ENCODE measurements at places on chromosomes 5 and 9. TPM values are rescaled to one million over a fixed set of nuclear protein-coding genes. Genes with fewer than 3 reads are reported as not detected.

ADGRD2 gene
- not detected for total RNA-seq

FOXD4L6 gene
- not detected for total RNA-seq

TAF11L10 gene
- not detected for total RNA-seq

PFN3 gene
- not detected for total RNA-seq

CDK5RAP2 gene
- 107 TPM for total RNA-seq

INSYN2B gene
- not detected for total RNA-seq

CAVIN4 gene
- 0.16 TPM for total RNA-seq

MYOZ3 gene
- total RNA-seq = not detected

- H3K4me1 ChIP-seq = peaks cover 15% of the 10 kb centered on the region
- no peaks in the 10 kb centered on the region for H3K36me3 ChIP-seq
- peak overlapping the region; percentile 40 for H3K27ac ChIP-seq
- peak overlapping the region; percentile 58 for H3K4me3 ChIP-seq
Measured at GRCh38 chr5:181053488-181054121, 13.5 kb downstream of the BTNL9 start.

DNA sequence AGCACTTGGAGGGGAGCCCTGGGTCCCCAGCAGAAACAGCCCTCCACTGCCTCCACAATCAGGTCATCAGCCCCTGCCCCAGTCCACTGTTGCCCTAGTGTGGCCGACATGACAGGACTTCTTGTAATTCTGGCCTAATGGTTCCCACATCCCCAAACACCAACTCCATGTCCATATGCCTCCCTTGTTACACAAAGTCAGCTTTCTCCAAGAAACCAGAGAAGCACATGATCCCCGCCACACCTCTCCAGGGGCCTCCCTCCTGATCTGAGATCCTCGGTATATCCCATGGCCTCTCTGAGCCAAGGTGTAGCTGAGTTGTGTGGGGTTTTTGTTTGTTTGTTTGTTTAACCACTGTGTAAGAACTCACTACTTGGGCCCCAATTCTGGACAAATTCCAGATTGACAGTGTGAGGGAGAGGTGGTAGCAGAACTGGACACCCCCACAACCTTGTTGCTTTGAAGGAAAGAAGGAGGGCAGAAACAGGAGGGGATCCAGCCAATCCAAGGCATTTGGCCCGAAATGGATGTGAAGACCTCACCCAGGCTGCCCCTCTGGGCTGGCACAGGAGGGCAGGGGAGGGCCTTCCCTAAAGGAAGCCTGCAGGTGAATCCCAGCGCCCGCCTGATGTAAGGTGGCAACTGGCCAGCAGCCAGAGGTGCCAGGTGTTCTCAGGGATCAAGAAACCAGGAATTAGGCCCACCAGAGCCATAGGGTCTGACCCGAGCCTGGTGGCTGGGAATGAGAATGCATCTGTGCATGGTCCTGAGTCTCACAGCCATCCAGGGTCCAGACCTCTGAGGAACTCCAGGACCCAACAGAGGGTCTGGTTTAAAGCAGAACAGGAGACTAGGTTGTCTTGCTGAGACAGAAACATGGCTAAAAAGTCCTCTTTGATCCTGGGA is 13.4 kb downstream of the IRF1 start:
- no peaks in the 10 kb centered on the region for H3K27me3 ChIP-seq
- H3K4me1 ChIP-seq = peaks cover 85% of the 10 kb centered on the region
- H3K4me3 ChIP-seq = no peak overlapping the region
- peak overlapping the region; percentile 80 for H3K27ac ChIP-seq
- H3K36me3 ChIP-seq = peaks cover 41% of the 10 kb centered on the region
- no peak for DNase-seq

GRCh38 chr5:138054847-138055558 is 22.1 kb upstream of the FAM13B start:
- H3K27ac ChIP-seq = no peak overlapping the region
- DNase-seq = no peak
- H3K4me3 ChIP-seq = no peak overlapping the region
- peaks cover 4% of the 10 kb centered on the region for H3K27me3 ChIP-seq

DNA sequence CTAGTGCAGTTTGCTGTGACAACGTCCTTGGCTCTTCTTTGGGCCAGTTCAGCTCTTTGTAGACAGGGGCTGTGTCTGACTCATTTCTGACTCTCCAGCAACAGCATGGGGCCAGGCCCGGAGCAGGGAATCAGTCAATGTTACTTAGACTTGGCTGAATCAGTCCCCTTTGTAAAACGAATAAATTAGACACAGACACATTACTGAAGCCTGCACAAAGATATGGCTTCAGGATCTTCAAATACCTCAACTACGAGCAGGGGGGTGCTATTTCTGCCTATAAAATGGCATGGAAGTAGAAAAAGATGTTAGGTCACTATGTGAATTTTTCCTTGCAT is 204.7 kb downstream of the TTLL11 start:
- no peak for DNase-seq
- peaks cover 40% of the 10 kb centered on the region for H3K4me1 ChIP-seq
- H3K27ac ChIP-seq = no peak overlapping the region
- no peak overlapping the region for H3K4me3 ChIP-seq

DNA sequence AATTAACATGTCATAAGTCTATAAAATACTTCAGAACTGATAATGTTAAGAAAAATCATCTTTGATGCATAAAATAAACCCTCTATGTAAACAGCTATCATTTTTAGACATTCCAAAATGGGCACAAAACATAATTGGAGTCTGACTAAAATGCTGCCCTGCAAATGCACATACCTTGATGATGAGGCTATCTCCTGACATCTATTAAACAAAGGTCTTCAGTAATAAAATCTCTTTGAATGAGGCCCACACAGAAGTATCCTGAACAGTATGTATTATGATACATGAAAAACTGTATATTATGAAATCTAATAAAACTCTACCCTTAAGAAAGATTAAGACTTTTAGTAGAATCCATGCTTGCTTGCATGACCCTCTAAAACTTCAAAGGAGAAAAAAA is 66.1 kb downstream of the FBXL17 start:
- H3K27ac ChIP-seq = no peak overlapping the region
- no peaks in the 10 kb centered on the region for H3K27me3 ChIP-seq
- no peaks in the 10 kb centered on the region for H3K4me1 ChIP-seq
- H3K36me3 ChIP-seq = no peaks in the 10 kb centered on the region

DNA sequence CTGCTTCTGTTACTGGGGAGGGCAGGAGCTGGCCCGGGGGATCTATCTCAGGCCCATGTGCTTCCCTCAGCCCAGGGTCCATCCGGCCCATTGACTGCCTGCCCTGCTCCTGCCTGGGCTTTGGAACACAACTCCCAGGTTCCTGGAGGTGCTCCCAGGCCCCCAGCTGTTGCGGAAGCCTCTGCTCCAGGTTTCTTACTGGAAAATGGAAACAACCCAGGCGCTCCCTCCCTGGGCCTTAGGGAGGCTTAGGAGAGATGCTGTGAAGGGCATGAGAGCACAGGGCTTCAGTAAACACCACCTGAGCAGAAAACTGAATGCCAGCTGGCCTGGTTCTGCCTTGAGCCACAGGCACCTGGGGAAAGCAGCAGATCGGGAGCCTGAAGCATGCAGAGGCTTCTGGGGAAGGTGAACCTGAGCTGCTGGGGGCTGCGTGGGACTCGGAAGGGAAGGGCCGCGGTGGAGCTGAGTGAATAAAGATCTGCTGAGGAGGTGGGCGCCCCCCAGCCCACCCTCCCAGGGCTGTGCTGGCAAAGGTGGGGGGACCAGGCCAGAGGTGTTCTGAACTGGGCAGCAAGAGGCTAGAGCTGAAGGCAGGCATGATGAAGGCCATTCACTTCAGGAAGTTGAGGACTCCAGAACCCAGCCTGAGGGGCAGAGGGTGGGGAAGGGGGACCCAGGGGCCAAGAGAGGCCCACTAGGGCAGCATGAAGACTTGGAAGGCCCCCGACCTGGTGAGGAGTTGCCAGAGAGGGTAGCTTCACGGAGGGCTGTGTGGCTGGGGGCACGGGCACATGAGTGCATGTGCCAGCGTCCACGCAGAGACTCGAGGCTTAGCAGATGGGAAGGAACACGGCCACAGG is 64.8 kb downstream of the SHB start:
- no peaks in the 10 kb centered on the region for H3K36me3 ChIP-seq
- H3K27me3 ChIP-seq = no peaks in the 10 kb centered on the region
- H3K27ac ChIP-seq = no peak overlapping the region
- peaks cover 67% of the 10 kb centered on the region for H3K4me1 ChIP-seq
- no peak overlapping the region for H3K4me3 ChIP-seq

DNA sequence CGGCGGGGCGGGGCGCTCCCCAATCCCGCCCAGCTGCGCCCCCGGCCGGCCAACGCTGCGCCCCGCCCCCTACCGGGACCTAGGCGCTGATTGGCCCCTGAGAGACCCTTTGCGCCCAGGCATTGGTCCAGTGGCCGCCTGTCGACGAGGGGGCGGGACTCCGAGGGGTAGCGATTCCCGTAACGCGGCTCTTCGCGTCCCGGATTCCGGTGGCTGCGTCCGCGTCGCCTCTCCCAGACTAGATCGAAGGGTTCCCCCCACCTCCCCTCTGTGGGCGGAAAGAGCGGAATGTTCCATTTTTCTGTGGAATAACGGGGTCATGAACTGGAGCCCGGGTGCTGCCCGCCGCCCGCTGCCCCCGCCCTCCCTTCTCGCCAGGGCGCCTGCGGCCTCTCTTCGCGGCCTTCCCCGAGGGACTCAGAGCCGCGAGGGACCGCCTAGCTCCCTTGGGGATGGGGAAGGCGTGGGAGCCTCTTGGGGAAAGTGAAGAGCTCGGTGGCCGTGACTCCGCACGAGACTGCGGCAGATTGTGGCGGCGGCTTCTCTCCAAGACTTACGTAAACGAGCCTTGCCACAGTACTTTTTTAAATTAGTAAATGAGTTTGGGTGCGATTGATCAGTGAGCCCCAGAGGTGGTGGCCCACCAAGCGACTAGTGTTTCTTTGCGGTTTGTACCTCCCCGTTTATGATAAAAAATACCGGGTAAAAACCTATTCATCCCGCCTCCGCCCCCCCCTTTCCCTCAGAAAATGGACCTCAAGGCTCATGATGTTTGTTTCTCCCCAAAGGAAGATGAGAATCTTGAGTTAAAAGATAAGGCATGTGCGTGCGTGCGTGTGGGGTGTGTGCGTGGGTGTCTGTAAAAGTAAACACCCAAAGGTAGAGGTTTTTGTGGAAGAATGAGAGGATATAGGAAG is 493 bp upstream of the IL6ST start:
- peaks cover 54% of the 10 kb centered on the region for H3K4me1 ChIP-seq
- H3K4me3 ChIP-seq = peak overlapping the region; percentile 95
- peak overlapping the region; percentile 95 for H3K27ac ChIP-seq
- H3K27me3 ChIP-seq = no peaks in the 10 kb centered on the region
- H3K36me3 ChIP-seq = peaks cover 16% of the 10 kb centered on the region

DNA sequence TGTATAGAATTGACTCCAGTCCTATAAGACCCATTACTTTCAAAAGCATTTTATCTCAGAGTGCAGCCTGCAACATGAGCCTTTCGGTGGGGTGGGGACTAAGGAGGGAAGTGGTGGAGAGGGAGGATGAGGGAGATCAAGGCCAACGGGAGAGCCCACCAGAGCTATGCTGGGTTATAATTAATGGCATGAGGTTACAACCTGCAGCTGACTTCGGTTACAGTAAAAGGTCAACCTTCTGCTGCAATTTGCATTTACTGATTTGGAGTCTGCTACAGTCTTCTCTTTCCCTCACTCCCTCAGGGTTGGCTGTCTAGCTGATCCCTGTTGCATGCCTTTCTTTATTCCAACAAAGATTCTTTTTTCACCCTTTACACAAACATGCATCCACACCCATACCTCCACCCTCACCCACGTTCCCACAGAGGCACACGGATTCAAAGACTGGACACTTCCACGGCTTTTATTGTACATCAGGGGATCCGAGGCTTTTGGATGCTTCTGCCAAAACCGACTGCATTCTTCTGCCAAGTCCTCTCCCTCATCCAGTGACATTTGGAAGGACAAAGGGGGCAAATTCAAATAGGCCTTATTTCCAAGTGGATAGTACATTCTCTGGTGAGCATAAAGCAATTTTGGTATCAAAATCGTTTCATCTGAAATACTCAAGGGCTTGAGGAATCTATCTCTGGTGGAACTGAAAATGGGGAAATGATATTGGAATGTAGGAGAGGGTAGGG is 381.2 kb downstream of the NFIB start:
- H3K4me3 ChIP-seq = no peak overlapping the region
- no peak for DNase-seq
- no peaks in the 10 kb centered on the region for H3K27me3 ChIP-seq
- no peak overlapping the region for H3K27ac ChIP-seq
- no peaks in the 10 kb centered on the region for H3K36me3 ChIP-seq
- no peaks in the 10 kb centered on the region for H3K4me1 ChIP-seq

DNA sequence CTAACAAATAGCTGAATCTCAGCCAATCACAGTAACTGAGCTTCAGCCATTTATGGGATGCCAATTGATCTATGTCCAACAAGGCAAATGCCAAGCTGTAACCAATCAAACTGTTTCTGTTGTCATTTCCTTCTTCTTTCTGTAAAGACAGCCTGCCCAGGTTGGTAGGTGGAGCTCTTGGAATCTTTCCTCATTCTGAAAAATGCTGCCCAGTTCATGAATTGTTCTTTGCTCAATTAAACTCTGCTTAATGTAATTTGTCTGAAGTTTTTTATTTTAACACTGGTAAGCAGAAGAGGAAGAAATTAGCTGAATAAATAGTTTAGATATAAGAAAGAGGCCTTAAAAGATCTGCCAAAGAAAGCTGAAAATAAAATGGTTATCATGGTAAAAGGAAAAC is 1235.6 kb downstream of the EFNA5 start:
- DNase-seq = no peak
- no peaks in the 10 kb centered on the region for H3K27me3 ChIP-seq
- no peaks in the 10 kb centered on the region for H3K36me3 ChIP-seq
- no peak overlapping the region for H3K4me3 ChIP-seq
- H3K27ac ChIP-seq = no peak overlapping the region

DNA sequence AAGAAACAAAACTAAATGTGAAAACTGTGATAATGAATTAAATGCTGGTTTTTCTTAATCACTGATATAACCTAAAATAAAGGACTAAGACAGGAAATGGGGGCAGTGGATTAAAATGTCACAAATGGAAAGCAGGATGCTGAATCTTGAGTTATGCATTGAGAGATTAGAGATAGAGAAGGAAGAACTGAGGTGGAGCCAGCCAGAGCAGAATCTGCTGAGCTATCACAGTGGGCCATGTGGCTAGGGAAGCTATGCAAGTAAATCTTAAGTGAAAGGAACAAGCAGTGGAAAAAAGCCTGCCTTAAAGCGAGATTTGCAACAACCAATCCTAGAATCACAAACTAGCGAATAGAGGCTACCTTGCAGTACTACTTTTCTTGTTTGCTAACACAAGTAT is 188.5 kb upstream of the RASA1 start:
- H3K27me3 ChIP-seq = no peaks in the 10 kb centered on the region
- peak overlapping the region; percentile 7 for H3K27ac ChIP-seq
- no peak for DNase-seq
- H3K36me3 ChIP-seq = peaks cover 28% of the 10 kb centered on the region
